ENCODE measurements at places on chromosomes 11 and 22. TPM values are rescaled to one million over a fixed set of nuclear protein-coding genes. Genes with fewer than 3 reads are reported as not detected.

DNA sequence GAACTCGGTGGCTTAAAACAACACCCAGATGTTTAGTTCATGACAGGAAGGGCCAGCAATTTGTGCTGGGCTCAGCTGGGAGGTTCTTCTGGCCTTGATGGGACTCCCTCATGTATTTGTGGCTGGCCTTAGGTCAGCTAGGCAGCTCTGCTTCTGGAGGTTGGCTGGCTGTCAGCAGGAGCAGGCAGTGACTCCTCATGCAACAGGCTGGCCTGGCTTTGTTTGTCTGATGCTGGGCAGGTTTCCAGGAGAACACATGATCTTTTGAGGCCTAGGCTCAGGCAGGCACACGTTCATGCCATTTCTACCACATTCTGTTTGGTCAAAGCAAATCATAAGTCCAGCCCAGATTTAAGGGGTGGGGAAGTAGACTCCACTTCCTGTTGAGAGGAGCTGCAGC, 571.2 kb downstream of the TBC1D22A start:
- no peak overlapping the region for H3K4me3 ChIP-seq
- no peaks in the 10 kb centered on the region for H3K27me3 ChIP-seq
- DNase-seq: no peak

DNA sequence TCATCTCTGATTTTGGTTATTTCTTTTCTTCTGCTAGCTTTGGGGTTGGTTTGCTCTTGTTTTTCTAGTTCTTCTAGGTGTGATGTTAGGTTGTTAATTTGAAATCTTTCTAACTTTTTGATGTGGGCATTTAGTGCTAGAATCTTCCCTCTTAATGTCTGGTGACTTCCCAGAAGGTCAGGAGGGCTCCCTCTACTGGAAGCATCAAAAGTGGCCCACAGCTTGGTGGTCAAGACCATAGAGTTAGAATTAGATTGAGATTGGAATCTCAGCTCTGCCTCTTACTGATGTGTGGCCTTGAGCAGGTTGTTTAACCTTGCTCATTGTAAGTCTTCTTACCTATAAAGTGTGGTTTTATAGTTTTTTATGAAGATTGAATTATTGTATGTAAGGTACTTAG, 99.3 kb downstream of the FDX1 start:
- H3K4me3 ChIP-seq: no peak overlapping the region
- H3K27me3 ChIP-seq: peaks cover 3% of the 10 kb centered on the region
- H3K36me3 ChIP-seq: no peaks in the 10 kb centered on the region
- H3K4me1 ChIP-seq: no peaks in the 10 kb centered on the region
- peak; percentile 83 for DNase-seq

CLDN5 gene
- total RNA-seq: not detected

MAJIN gene
- not detected for total RNA-seq
